ENCODE measurements at places on chromosomes 11 and 22.

- no peak overlapping the region for H3K4me3 ChIP-seq
- DNase-seq, result no peak
- H3K27me3 ChIP-seq, result no peaks in the 10 kb centered on the region
- peak overlapping the region; percentile 73 for H3K27ac ChIP-seq
- H3K36me3 ChIP-seq, result peaks cover 91% of the 10 kb centered on the region
Observed at GRCh38 chr22:37230673-37231405, 13.2 kb downstream of the RAC2 start.

DNA sequence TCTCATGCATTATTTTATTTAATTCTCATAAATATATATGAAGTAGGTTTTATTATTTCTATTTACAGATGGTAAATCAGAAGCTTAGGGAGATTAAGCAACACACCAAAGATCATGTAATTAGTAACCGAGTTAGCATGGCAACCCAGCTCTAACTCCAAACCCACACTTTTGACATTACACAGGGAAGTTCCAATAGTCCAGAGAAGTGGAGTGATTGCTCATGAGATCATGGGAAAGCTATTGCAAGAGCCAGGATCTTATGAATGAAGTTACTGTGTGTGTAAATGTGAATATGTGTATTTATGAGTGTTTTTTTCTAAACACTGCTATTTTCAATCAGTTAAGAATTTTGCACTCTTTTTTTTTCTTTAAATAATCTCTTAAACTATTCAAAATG, 225.8 kb upstream of the KIRREL3 start:
- DNase-seq, result no peak
- no peak overlapping the region for H3K27ac ChIP-seq
- H3K36me3 ChIP-seq, result no peaks in the 10 kb centered on the region

GRCh38 chr11:128734103-128734831, 40.4 kb downstream of the FLI1 start:
- H3K4me1 ChIP-seq, result peaks cover 98% of the 10 kb centered on the region
- H3K27ac ChIP-seq, result no peak overlapping the region
- H3K36me3 ChIP-seq, result peaks cover 5% of the 10 kb centered on the region
- peak overlapping the region; percentile 6 for H3K4me3 ChIP-seq

DNA sequence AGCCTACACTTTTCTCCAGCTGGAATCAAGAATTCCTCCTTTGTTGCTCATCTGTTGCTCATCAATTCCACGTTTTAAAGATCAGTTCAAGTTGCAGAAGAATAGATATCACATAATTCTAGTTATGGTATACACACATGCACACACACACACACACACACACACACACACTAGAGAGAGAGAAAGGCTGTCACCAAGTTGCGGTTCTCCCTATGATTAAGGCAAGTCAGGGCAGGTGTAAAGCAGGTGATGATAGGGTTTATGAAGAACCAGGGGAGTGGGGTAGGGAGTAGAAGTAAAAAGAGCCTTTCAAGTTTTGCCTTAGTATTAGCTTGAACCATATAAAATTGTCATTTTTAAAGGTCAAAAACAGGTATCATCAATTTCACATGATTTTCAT, 31.7 kb upstream of the TMPRSS4 start:
- H3K27ac ChIP-seq, result no peak overlapping the region
- DNase-seq, result no peak
- peaks cover 68% of the 10 kb centered on the region for H3K4me1 ChIP-seq
- no peaks in the 10 kb centered on the region for H3K36me3 ChIP-seq
- H3K4me3 ChIP-seq, result no peak overlapping the region

DNA sequence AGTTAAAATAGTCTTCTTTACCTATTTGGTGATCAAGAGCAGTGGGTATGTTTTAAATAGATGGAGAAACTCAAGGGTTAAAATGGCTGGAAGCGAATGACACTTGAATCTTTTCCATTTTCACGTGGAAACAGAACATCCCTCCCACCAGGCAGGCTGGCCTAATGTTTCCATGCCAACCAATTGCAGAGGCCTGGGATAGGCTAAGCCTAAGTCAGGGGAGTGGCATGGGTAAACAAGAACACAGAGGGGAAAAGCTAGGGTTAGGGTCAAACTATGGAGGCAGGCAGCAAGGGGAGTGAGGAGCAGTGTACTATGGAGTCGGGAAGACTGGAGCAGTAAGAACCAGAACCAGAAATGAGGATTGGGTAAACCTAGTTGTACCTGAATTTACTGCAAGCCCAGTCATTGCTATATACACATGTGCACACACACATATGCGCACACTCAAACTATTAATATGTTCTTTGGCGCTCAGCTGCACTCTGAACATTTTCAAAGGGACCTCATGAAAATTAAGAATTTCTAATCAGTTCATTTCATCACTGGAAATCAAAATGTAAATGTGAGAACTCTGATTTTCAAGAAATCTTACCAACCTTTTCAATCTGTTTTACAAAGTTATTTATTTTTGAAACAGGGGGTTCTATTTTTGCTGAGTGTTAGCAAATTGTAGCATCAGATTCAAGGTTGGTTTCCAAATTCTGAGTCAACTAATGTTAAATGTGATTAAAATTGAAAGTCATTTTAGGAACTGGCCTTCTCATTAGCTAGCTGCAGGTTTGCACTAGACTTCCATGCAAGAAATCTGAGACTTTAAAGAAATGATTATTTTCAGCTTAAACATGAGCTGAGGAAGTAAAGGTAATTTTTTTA, 327.0 kb upstream of the CCDC90B start:
- H3K27ac ChIP-seq, result no peak overlapping the region
- H3K27me3 ChIP-seq, result no peaks in the 10 kb centered on the region
- H3K4me1 ChIP-seq, result no peaks in the 10 kb centered on the region
- no peak overlapping the region for H3K4me3 ChIP-seq
- no peak for DNase-seq

GRCh38 chr11:29309992-29310391, 706.8 kb downstream of the KCNA4 start:
- no peak overlapping the region for H3K27ac ChIP-seq
- no peaks in the 10 kb centered on the region for H3K4me1 ChIP-seq
- no peak overlapping the region for H3K4me3 ChIP-seq
- DNase-seq, result no peak

- peaks cover 11% of the 10 kb centered on the region for H3K36me3 ChIP-seq
- H3K27ac ChIP-seq, result no peak overlapping the region
- H3K4me3 ChIP-seq, result no peak overlapping the region
Observed at GRCh38 chr11:65043881-65044501, 3.0 kb downstream of the SAC3D1 start.

DNA sequence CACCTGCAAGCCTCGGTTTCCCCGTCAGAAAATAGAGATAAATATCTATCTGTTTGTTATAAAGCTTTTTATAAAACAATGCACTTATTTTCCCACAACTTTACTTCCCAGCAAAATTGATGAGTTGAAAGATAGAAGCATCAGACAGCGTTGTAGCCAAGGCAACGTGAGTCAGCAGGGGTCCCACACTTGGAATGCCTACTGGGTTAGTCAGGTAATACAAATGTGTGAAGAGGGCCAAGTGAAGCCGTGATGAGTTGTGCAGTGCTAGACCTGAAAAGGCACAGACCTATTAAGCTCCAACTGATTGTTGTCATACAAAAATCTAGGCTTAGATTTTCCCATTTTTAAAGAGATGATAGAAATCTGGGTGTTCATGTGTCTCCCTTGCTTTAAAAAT, 118.7 kb downstream of the PGR start:
- H3K27ac ChIP-seq, result no peak overlapping the region
- no peak overlapping the region for H3K4me3 ChIP-seq
- no peaks in the 10 kb centered on the region for H3K27me3 ChIP-seq
- DNase-seq, result no peak
- H3K4me1 ChIP-seq, result no peaks in the 10 kb centered on the region

- no peak overlapping the region for H3K4me3 ChIP-seq
- H3K4me1 ChIP-seq, result no peaks in the 10 kb centered on the region
- H3K27me3 ChIP-seq, result peaks cover 41% of the 10 kb centered on the region
- no peaks in the 10 kb centered on the region for H3K36me3 ChIP-seq
- no peak for DNase-seq
Observed at GRCh38 chr11:92225568-92226330, 1.1 kb downstream of the FAT3 start.

GRCh38 chr11:85626496-85626895, 648 bp downstream of the DLG2 start:
- no peak overlapping the region for H3K4me3 ChIP-seq
- H3K36me3 ChIP-seq, result peaks cover 12% of the 10 kb centered on the region
- DNase-seq, result no peak
- H3K27me3 ChIP-seq, result no peaks in the 10 kb centered on the region

- peaks cover 4% of the 10 kb centered on the region for H3K4me1 ChIP-seq
- H3K4me3 ChIP-seq, result no peak overlapping the region
- no peak overlapping the region for H3K27ac ChIP-seq
- no peaks in the 10 kb centered on the region for H3K27me3 ChIP-seq
- H3K36me3 ChIP-seq, result no peaks in the 10 kb centered on the region
Observed at GRCh38 chr22:25030636-25031035, 78.1 kb downstream of the KIAA1671 start.

- no peak overlapping the region for H3K4me3 ChIP-seq
- H3K27me3 ChIP-seq, result no peaks in the 10 kb centered on the region
- H3K36me3 ChIP-seq, result no peaks in the 10 kb centered on the region
- H3K27ac ChIP-seq, result no peak overlapping the region
- DNase-seq, result no peak
- peaks cover 3% of the 10 kb centered on the region for H3K4me1 ChIP-seq
Observed at GRCh38 chr11:1939006-1939625, 8.0 kb upstream of the MRPL23 start.

DNA sequence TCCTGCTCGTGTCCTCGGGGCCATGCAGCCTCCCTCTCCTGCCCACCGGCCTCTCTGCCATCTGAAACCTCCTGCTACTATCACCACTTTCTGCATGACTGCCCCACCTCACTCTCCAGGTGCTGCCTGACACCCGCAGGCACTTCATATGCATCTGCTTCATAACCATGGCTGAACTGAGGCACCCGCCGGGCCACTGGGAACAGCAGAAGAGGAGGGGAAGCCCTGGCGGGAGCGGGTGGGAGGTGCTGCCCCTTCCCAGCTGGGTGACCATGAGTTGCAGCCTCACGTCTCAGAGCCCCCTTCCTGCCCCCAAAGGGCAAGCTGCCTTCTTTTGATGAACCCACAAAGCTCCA, 21.7 kb upstream of the PICK1 start:
- no peak overlapping the region for H3K4me3 ChIP-seq
- no peaks in the 10 kb centered on the region for H3K4me1 ChIP-seq
- DNase-seq, result no peak
- no peak overlapping the region for H3K27ac ChIP-seq
- H3K36me3 ChIP-seq, result no peaks in the 10 kb centered on the region

DNA sequence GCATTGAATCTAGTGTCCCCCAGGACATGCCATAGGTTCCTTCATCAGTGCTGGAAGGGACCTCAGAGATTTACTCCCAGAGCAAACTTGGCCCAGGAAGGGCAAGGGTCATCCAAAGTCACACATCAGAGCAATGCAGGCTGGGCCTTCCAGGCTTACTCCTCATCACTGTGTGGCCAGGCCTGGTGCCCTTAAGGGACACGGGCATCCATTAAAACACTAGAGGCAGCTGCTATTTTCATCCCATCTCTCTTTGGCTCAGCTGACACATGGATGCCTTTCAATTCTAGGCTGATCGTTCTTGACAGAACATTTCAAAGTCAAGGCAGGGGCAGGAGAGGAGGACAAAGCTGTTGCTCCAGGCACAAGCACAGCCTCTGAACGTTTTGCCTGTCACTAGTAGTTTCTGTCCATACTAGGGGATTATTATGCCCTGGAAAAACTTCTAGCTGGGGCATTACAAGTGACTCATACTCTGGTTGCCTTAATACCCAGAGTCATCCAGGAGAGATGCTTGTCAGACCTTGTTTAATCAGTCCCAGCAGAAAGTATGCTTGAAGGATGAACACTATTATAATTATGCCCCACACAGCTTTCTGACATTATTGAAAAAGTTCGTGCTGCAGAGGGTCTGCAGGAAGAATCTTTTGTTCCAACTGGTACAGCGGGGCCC, 240.3 kb downstream of the TENM4 start:
- no peaks in the 10 kb centered on the region for H3K4me1 ChIP-seq
- H3K4me3 ChIP-seq, result no peak overlapping the region
- no peak overlapping the region for H3K27ac ChIP-seq
- H3K27me3 ChIP-seq, result no peaks in the 10 kb centered on the region
- no peaks in the 10 kb centered on the region for H3K36me3 ChIP-seq
- no peak for DNase-seq

DNA sequence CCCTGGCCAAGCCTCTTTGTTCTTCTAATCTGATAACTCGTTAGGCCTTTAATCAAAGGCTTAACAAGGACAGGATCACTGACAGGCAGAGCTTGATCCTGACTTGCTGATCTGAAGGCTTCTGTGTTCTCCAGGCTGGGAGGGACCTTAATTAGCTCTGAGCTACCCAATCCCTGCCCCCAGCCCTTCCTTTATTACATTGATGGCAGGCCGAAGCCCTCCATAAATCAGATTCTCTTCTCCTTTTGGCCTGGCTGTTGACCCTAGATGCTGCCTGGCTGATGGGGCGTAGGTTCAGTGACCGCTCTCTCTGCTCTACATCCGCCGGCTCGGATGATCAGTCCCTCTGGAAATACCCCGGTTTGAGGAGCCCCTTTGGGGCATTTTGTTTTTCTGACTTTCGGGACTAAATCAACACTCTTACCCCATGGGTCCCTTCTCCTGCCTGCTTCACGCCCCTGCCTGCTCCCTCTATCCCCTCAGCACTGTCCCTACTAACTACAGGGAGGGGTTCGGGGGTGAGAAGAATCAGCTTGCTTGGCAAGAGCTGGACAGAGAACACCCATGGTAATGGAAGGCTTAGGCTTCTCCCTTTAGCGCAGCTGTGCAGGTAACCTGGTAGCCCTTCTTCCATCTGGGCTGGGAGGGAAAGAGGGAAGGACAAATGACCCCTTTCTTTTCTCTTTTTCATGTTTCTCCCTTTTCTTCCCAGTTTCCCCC, 10.0 kb upstream of the RRM1 start:
- peaks cover 75% of the 10 kb centered on the region for H3K36me3 ChIP-seq
- H3K4me1 ChIP-seq, result peaks cover 24% of the 10 kb centered on the region
- no peak overlapping the region for H3K4me3 ChIP-seq
- no peak for DNase-seq
- H3K27ac ChIP-seq, result no peak overlapping the region
- H3K27me3 ChIP-seq, result no peaks in the 10 kb centered on the region

- no peak overlapping the region for H3K4me3 ChIP-seq
- H3K27ac ChIP-seq, result no peak overlapping the region
- H3K36me3 ChIP-seq, result no peaks in the 10 kb centered on the region
- H3K27me3 ChIP-seq, result peaks cover 6% of the 10 kb centered on the region
- no peak for DNase-seq
Observed at GRCh38 chr11:66035653-66036333, 9.5 kb upstream of the CATSPER1 start.

Measured in CD4-positive, alpha-beta T cell (primary cell).